ENCODE measurements at places on chromosomes 11 and 22.

GRCh38 chr22:24325105-24325757 lies 54.6 kb downstream of the SPECC1L start:
- peak; percentile 91 for DNase-seq

GRCh38 chr11:7964261-7964660 lies 986 bp downstream of the NLRP10 start:
- no peak for DNase-seq

- DNase-seq, result peak; percentile 43
Measured at GRCh38 chr11:94150704-94151685, 22.4 kb downstream of the PANX1 start.

GRCh38 chr11:71138737-71139425 lies 113.5 kb downstream of the SHANK2 start:
- no peak for DNase-seq

DNA sequence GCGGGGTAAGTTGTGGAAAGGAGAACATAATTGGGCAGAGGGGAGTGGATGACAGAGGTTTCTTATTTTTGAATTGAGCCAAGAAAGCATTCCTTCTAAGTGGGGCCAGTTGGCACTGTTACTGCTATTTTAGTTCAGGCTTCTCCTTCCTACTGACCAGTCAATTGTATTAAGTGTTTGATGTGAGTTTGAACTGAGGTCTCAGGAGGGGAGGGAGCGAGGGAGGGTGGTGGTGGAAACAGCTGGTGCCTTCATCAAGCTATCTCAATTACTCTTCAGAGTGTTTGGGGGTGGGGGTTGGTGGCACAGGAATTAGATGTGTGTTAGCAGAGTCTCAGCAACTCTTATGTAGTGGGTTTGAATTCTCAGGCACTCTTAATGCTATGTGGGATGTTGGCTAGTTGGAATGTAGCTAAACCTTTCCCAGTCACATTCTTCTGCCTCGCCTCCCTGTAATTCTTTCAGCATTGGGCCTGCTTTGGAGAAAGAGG lies 14.5 kb downstream of the CTNND1 start:
- DNase-seq, result peak; percentile 89

GRCh38 chr22:31350410-31350863 lies 4.3 kb upstream of the PATZ1 start:
- DNase-seq, result peak; percentile 32

GRCh38 chr11:58958500-58958899 lies 19.2 kb downstream of the GLYATL1 start:
- DNase-seq, result no peak

- DNase-seq, result no peak
Measured at GRCh38 chr11:64138398-64138797, 27.5 kb downstream of the MACROD1 start.

DNA sequence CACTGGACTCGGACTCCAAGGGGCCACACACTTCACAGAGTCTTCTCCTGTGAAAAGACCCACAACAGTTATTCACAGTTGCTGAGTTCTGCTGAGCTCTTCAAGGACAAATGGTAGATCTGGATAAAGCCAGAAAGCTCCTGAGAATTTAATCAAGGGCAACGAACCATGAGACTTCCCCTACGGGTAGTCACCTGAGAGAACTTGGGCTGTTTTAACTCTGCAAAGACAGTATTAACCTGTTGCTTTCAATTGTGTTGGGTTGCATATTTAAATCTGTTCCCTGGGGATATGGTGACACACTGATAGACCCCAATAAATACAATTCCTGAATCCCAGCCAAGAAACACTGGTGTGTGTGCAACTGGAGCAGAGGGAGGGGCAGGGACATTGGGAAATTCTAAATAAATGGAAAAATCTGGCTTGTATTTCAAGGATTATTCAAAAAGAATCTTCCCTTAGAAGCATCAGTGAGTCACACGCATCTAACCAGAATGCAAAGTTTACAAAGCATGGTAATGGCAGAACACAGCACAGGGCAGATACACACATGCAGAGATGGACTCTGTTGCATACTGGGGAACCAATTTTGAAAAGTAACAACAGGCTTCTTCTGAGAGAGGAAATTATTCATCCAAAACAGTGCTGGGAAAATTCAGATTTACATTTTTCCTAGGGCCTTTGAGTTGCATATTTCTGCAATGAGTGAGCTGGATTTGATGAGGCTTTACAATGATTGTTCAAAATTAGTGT lies 4.0 kb downstream of the KCNJ1 start:
- peak; percentile 87 for DNase-seq

GRCh38 chr11:26287067-26287518 lies 44.8 kb upstream of the ANO3 start:
- DNase-seq, result peak; percentile 31

- no peak for DNase-seq
Measured at GRCh38 chr11:41920374-41920773, 460.9 kb upstream of the LRRC4C start.

- DNase-seq, result no peak
Measured at GRCh38 chr22:47102648-47103047, 340.2 kb downstream of the TBC1D22A start.

- DNase-seq, result no peak
Measured at GRCh38 chr11:35141071-35141470, 2.1 kb downstream of the CD44 start.

DNA sequence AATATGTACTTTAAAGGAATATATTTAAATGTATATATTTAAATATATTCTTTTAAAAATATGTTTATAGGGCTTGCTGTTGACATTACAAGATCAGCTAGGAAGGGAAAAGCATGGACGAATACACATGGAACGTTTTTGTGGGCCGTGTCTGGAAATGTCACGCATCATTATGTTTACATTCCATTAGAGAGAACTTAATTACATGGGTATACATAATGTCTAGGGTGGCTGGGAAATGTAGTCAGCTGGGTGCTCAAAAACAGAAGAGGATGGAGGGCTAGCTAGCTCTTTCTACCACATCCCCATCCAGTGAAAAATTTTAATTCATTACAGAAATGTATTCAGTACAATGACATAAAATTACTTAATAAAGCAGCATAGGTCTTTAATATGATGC lies 371.2 kb downstream of the DYNC2H1 start:
- DNase-seq, result peak; percentile 31

- no peak for DNase-seq
Measured at GRCh38 chr22:47146941-47147340, 384.5 kb downstream of the TBC1D22A start.

DNA sequence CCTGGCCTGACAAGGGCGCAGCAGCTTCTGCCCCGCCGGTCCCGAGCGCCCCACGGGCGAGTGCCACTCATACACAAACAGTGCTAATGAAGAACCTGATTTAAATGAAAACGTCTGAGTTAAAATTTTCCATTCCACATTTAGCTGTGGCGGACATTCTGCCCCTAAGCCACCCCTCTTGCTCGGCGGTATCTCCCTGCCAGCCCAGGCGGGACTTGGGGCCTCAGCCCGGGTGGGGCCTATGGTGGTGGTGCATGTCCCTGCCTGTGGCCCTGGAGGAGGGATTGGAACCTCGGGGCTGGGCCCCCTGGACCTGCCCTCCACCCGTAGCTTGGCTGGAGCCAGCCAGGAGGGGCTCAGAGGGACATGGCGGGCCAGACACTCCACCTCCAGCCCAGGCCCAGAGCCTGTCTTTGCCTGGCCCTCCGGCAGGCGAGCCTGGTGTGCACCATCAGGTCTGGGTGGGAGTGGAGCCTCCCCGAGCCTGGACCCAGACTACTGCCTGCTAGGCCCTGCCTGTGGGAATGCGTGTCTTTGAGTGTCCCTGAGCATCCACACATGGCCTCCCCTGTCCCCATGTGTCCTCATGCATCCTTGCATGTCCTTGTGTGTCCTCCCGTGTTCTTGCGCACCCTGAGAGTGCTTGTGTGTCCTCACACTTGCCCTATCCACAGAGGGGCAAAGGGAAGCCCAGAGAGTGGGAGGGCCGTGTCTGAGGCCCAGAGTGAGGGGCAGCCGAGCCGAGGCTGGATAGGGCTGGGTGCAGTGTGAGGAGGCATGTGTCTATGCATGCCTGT lies 4.4 kb downstream of the ZDHHC8 start:
- DNase-seq, result no peak

DNA sequence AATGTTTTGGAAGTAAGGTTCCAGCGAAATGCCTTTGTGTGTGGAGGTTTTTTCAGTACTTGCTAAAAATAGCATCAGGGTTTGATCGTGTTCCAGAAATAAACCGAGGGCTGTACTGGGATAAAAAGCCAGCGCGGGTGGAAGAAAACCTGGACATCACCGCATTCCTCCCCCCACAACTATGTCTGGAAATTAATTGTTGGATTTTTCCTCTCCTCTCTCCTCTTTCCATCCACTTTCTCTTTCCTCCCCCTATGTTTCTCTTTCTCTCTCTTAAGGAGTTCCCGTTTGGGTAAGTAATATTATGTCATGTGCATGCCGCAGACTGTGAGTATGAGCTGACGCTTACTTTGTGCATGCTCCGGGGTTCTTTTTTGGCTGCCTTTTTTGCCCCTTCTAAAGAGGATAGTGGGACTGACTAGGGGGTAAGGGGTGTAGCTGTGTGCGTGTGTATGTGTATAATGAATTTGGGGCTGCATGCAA lies 104.2 kb upstream of the HSD17B12 start:
- DNase-seq, result no peak

DNA sequence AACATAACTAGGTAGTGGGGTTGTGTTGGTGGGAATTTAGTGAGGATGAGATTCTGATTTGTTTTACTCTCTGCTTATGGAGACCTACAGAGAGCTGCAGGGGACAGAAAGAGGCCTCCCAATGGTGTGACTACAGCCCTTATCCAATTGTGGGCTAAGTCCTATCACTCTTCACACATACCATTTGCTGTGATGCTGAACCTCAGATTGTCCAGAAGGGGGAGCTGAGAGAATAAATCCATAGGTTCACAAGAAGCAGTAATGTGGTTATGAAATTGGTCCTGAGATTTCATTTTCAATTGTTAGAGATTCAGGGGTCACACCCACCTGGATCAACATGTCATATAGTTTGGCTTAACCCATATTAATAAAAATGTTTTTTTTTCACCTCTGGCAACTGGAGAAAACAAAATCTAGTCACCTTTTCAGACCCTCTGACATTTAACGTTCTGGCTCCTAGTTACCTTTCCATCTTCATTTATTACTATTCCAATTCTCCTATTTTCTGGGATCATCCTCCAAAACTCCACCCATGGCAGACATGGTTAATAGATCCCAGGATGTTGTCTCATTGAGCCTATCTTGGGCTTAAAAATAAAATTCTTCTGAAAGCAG lies 53.3 kb upstream of the PTPN5 start:
- peak; percentile 11 for DNase-seq

GRCh38 chr11:31689559-31689958 lies 121.6 kb downstream of the PAX6 start:
- DNase-seq, result no peak

GRCh38 chr11:128260398-128260797 lies 327.0 kb downstream of the ETS1 start:
- no peak for DNase-seq

DNA sequence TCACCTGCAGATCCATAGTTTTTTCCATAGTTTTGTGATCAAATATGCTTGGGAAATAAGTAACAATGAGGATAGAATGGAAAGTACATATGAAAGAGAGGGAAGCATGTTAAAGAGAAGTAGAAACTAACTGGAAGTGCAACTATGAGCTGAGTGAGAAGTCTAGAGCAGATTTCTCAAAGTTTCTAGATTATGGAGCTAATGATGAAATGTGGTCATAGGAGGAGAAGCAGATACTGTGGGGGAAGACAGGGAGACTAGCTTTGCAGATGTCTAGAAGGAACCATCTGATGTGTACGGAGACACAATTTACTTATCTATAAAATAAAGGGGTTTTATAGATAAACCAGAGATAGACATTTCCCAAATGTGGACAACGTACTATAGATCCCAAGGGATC lies 37.1 kb downstream of the RELT start:
- no peak for DNase-seq

DNA sequence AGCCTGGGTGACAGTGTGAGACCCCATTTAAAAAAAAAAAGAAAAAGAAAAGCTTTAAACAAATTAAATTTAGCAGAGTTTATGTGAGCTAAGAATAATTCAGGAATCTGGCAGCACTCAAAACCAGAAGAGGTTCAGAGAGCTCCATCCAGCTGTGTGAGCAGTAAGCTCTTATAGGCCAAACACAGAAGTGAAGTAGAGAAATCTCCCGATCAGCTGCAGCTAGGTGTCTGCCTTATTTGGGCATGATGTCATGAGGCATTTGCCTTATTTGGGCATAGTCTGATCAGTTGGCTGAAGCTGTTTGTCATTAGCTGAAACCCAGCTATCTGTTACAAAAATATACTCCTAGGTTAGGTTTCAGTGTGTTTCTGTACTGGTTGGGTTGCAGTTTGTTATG lies 8.2 kb downstream of the MS4A15 start:
- DNase-seq, result no peak

DNA sequence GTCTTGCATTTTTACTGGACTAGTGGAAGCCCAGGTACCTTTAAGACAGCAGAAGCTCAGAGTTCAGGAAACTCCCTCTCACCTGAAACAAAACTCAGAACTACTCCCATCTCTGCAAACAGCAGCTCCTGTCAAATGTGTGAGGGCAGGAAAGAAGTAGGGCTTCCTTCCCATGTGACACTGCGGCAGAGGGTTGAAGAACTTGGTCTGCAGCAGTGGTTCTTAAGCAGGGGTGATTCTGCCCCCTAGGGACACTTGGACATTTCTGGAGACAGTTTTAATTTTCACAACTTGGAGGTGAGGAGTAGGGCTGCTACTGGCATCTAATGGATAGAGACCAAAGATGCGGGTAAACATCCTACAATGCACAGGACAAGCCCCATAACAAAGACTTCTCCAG lies 63.4 kb downstream of the RCN1 start:
- peak; percentile 35 for DNase-seq

- DNase-seq, result no peak
Measured at GRCh38 chr11:47932544-47932943, 47.8 kb upstream of the PTPRJ start.

- no peak for DNase-seq
Measured at GRCh38 chr22:48287031-48287430, 1524.6 kb downstream of the TBC1D22A start.

DNA sequence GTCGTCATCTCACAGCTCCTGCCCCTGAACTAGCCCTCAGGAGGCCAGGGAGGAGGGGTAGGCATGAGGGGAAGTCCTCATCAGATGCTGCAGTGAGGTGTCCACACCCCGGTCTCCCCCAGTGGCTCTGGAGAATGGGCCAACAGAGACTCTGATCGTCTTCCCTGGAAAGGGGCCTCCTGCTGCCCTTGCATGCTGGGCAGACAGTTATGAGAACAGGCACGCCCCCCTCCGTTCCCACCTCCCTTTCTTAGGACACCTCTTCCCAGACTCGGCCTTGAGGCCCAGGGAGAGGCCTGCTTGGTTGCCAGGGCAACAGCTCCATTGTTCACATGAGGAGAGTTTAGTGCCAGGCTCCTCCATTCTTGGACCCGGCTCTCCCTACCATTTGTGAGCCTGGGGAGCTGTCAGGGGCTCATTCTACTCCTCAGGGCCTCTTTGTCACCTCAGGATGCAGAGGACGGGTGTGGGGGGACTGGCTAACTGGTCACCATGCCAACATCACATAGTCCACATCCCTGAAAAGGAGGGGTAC lies 157.7 kb downstream of the TTC17 start:
- no peak for DNase-seq

GRCh38 chr11:134142536-134142935 lies 73.7 kb downstream of the JAM3 start:
- no peak for DNase-seq

All from fibroblast of skin of abdomen (primary cell).